ENCODE measurements at places on chromosomes 6 and 20.

DNA sequence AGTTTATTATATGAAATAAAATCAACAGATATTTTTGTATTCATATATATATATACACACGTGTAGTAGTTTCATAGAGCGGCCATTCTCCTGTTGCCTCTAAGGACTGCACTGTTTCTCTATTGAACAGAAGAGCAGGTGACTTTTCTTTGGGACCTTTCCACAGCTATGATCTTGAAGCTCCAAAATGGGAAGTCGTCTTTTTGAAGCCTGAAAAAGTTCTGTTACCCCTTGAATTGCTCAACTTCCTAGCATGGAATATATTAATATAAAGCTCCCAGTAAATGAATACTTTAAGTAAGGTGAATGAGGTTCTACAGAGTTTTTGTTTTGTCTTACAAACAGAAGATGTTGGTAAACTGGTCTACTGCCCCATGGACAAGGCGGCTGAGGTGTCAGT, 42.2 kb upstream of the ADTRP start:
- no peak for DNase-seq

- no peak for DNase-seq
Observed at GRCh38 chr6:4973982-4974745, 29.7 kb downstream of the RPP40 start.

DNA sequence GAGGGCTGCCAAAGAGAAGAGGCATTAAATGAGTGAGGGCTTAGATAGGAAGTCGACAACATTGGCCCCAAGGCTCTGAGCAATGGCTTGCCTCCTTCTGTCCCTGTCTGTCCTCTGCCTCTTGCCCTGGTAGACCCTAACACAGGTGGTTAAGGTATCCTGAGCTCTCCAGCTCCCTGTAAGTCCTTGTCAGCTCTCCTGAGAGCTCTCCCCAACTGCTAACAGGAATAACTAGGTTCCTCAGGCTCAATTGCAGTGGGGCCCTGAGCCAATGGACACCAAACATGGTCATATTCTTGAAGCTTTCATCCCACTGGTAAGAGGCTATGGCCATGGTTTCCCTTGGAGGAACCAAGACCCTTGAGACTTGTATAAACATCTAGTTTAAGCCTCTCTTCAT, 5.0 kb upstream of the CPNE1 start:
- DNase-seq: no peak

- no peak for DNase-seq
Observed at GRCh38 chr6:166449036-166449435, 66.3 kb upstream of the MPC1 start.

GRCh38 chr20:20690676-20691476, 21.6 kb downstream of the RALGAPA2 start:
- DNase-seq: no peak

DNA sequence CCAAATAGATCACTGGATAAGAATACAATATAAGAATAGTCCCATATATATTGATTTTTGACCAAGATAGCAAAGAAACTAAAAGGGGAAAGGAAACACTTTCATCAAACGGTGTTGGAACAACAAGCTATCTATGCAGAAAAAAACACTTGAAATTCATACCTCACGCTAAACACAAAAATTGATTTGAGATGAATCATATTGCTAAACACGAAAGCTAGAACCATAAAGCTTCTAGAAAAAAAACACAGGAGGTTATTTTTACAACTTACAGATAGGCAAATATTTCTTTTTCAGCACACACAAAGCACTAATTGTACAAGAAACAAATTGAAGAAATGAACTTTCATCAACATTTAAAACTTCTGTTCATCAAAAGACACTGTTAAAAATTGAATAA, 36.7 kb upstream of the TMEM14A start:
- no peak for DNase-seq

DNA sequence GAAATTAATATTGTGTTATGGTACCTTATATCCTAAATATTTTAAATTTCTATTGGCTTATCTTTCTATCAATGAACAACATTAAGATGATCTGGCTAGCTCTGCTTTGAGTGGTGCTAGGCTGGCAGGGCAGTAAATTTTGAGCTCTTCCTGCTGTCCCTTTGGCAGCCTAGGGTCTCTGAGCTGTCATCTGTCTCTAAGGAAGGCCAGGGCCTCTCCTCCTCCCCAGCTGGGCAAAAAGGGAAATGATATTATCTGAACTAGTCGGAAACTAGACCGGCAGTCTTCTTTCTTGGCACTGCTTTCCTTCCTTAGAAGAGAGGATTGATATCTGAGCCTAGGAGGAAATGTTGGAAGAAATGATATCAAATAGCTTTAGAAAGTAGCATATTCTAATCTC, 176.7 kb upstream of the BTBD3 start:
- no peak for DNase-seq

GRCh38 chr20:48769069-48769983, 58.5 kb downstream of the PREX1 start:
- DNase-seq: peak; percentile 91

- no peak for DNase-seq
Observed at GRCh38 chr6:92682516-92683398, 736.6 kb downstream of the EPHA7 start.

GRCh38 chr20:24043294-24043693, 54.7 kb upstream of the GGTLC1 start:
- DNase-seq: no peak

- no peak for DNase-seq
Observed at GRCh38 chr6:46505693-46506512, 14.7 kb upstream of the RCAN2 start.

- DNase-seq: no peak
Observed at GRCh38 chr6:167091805-167092107, 31.1 kb upstream of the CCR6 start.

- DNase-seq: no peak
Observed at GRCh38 chr6:154367839-154368695, 11.5 kb upstream of the IPCEF1 start.

- DNase-seq: no peak
Observed at GRCh38 chr6:57205550-57206328, 16.4 kb downstream of the RAB23 start.

- DNase-seq: no peak
Observed at GRCh38 chr6:8549074-8549790, 113.9 kb upstream of the SLC35B3 start.

GRCh38 chr6:38489951-38490350, 149.8 kb downstream of the BTBD9 start:
- no peak for DNase-seq

GRCh38 chr6:108114841-108115597, 40.5 kb upstream of the OSTM1 start:
- DNase-seq: no peak

GRCh38 chr20:15201602-15202001, 864.2 kb upstream of the FLRT3 start:
- no peak for DNase-seq

- no peak for DNase-seq
Observed at GRCh38 chr20:25745100-25745499, 48.4 kb upstream of the ZNF337 start.

DNA sequence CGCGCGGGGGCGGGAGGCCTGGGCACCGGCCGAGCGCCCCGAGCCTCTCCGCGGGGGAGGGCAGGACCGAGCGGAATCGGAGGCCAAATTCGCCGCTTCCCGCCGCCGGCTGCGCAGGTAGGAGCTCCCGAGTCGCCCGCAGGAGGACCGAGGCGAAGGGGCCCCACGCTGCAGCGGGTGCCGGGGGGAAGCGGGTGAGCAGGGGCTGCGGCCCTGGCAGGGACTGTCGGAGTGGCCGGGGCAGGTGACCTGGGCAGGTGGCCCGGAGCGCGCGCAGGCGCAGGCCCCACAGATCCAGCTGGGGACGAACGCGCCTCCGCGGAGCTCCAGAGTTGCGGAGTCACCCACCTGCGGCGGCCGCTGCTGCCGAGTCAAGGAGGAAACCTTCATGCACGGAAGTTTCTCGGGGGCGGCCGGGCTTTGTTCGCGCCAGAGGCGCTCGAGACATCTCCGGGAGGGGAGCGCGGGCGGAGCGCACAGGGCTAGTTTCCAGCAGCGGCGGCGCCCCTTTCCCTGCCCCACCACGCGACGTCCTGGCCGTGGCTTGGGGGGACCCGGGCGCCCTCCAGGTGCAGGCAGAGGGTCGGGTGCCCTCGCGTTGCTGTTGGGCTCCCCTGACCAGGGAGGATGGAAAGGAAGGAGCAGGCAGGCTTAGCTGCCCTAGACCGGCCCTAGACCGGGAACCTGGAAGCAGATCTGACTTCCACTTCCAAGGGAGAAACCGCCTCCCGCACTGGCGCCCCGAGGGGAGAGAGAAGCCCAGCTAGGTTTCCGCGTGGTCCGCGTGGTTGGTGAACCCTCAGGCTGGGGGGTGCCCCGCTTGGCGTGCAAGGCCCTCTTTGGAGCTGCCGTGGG, 590 bp downstream of the SLCO4A1 start:
- DNase-seq: peak; percentile 47

GRCh38 chr6:169775321-169775720, 23.9 kb downstream of the ERMARD start:
- DNase-seq: no peak

DNA sequence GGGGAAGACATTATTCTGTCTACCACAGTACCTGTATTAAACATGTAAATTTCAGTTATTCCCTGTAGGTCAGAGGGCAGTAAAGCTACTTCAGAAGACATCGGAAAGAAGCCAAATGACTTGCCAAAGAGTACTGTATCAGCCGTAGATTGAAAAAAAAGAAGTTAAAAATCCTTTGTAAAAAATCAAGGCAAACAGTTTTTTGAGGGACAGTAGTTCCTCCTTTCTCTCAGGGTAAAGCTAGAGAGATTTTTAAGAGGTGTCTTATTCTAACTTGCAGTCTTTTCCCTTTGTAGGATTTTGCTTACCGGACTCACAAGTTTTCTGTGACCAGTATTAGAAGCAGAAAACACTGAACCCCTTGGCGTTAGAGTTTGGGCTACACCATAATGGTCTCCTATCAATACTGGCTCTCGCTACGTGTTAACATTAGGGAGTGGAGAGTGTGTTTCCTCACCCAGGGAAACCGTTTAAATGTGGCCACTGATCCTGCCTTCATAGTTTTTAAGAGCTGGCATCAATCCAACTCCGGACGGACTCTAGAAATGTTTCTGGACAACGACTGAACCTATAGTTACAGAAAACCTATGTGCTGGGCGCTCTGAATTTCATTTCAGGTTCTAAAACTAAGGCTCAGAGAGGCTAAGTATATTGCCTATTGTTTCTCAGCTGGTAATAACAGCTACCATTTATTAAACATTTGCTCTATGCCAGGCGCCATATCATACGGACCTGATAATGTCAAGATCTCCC, 1.3 kb upstream of the ASXL1 start:
- DNase-seq: no peak

DNA sequence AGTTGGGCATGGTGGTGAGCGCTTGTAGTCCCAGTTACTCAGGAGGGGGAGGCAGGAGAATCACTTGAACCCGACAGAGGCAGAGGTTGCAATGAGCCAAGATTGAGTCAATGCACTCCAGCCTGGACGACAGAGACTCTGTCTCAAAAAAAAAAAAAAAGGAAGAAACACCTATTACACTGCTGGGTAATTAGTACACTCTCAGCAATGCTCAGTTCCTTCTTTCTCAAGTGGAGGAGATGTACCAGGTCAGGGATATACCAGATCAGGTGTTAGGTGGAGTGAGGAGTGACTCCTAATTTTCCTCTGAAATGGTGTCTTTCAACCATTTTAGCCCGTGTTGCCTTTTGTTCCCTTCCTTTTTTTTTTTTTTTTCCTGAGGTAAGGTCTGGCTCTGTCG, 30.0 kb upstream of the UBR2 start:
- DNase-seq: no peak

GRCh38 chr6:43950051-43950605, 177.1 kb downstream of the MRPL14 start:
- DNase-seq: no peak

DNA sequence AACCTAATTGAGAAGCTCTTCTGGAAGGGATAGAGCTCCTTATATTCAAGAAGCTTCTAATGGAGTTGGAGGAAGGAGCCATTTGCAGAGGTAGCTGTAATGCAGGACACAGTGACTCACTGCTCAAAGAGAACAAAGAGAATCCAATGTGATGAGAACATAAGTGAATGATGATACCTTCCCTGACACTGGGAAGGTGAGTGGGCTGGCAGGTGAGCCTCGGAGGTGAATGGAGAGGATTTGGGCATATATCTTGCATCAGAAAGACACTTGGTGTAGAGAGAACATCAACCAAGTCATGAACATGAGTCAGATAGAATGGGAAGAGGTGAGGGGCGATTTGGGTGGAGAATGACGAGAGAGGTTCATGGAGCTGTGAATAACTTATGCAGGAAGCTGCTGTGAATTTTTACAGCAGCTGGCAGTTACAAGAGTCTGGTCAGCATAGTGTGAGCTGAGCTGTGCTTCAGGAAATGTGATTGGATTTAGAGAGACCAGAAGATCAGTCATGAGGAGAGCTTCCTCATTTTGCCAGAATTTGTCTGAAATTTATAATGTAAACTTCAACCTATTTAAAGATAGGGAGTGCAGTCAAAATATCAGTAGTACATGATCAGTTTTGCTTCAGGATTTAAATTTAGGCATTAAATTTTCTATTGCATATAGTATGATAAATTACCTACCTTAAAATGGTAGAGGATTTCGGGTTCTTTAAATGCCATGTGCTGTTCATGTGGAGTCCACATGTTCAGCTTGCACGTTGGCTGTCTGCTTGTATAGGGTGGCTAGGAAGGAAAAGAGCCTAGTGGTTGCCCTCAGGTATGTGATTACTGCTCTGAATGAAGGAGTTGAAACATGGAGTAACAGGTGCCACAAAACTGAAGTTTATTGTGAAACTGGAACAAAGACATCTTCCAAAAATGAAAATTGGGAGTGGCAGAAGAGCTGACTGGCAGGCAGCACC, 59.2 kb upstream of the KIF25 start:
- DNase-seq: no peak
